ENCODE measurements at places on chromosomes 5 and 9.

DNA sequence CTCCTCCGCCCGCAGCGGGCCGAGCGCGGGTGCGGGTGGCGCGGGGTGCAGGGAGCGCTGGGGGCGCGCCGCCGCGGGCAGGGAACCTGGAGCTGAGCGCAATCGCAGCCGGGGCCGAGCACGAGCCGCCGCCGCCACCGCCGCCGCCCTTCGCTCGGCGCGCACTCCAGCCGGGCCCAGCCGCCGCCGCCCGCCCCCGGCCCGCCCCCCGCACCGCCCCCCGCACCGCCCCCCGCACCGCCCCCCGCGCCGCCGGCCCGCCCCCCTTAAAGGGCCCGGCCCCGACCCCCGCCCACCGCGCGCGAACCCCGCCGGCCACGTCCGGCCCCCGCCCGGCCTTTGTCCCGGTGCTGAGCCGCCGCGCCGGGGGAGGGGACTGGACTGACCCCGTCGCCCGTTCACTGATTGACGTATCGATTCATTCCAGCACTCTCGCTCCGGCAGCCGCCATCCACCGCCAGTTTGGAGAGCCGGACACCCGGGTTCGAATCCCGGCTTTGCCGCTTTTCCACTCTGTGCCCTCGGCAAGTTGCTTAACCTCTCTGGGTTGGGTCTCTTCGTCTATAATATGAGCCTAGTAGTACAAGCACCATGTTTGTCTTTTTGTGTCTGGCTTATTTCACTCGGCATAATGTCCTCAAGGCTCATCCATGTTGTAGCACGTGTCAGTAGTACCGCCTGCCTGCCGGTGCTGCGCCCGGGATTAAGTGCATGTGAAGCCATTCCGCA, at the start of gene SH3PXD2B:
TSS of gene SH3PXD2B (minus strand) at position 168 of the 729 bp plus-strand sequence. CDS start 173 bp downstream, outside the sequence.
- DNase-seq = peak; percentile 50

GRCh38 chr5:17257705-17258273, 40.4 kb downstream of the BASP1 start:
- DNase-seq = no peak

DNA sequence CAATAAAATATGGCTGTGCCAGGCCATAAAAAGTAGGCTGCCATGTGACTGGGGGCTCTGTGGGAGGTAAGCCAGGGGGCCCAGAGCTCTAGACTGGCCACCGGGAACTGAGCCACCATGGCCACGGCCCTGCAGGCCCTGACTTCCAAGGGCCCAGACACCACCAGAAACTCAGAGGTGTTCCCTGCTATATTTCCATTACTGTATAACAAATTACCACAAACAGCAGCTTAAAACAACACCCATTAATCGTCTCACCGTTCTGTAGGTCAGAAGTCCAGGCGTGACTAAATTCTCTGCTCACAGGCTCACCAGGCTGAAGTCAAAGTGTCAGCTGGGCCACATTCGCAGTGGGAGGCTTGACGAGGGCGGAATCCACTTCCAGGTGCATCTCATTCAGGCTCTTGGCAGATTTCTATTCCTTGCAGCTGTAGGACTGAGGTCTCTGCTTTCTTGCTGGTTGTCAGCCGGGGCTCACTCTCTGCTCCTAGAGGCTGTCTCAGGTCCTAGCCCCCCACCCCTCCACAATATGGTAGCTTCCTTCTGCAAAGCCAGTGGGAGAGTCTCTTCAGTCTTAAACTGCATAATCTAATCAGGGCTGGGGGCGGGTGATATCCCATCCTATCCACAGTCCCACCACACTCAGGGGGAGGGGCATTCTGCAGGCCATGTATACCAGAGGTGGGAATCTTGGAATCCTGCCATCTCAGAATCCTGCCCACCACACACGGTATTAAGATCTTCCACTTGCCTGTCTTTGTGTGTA, 125.4 kb downstream of the C5orf15 start:
- DNase-seq = no peak

- peak; percentile 65 for DNase-seq
Measured at GRCh38 chr5:150778517-150779396, at the start of gene SMIM3. TSS of gene SMIM3 (plus strand) at chr5:150778757. CDS start at chr5:150795441, 16,684 bp downstream.

DNA sequence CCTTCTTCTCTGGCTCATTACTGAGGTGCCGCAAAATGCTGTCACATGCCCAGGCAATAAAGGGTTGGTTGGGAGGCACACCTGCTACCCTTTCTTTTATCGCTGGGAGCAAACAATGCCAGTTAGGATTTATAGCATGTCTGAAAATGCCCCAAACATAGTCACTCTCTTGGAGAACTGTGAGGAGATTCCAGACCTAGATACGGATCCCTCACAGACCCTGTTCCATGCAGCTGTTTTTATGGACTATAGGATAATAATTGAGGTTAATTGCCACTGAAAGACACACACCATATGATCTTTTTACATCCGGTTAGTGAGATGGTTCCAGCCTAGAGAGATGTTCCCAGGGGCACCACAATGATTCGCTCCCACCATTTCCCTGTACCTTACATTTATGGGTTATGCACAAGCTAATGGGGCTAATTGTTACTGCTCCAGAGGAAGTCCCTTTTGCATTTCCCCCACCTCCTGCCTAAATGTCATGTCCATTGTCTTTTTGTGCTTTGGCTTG, 318.1 kb downstream of the PIK3R1 start:
- DNase-seq = no peak

- DNase-seq = no peak
Measured at GRCh38 chr9:131167146-131167692, 41.8 kb downstream of the NUP214 start.

GRCh38 chr5:1368756-1369155, 23.9 kb upstream of the CLPTM1L start:
- no peak for DNase-seq

- no peak for DNase-seq
Measured at GRCh38 chr5:95808686-95809413, 13.7 kb downstream of the GLRX start.

- DNase-seq = peak; percentile 73
Measured at GRCh38 chr9:88988796-88989641, 2.2 kb upstream of the S1PR3 start.

DNA sequence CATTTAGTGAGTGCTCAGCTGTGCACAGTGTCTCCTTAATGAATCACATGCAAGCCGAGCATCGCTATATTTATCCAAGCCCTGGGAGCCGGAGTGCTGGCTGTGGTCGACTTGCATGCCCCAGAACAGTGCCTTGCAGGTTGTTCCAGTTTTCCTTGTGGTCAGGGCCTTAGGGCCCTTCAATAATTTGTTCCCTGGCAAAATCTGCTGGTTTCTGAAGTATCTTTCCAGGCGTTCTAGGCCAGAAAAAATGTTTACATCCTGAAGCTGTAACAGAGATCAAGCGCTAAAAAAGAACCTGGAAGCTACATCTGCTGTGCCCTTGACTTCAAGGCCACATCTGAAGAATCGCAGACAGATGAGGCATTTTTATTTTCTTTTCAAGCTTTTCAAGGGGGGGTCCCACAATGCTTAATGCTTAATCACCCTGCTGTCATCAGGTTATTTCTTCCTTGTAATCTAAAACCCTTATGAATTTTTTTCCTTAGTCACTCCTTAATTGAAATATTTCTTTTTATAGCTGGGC, 105.8 kb downstream of the DOCK2 start:
- DNase-seq = peak; percentile 83

GRCh38 chr5:172941067-172941516, 18.1 kb upstream of the RPL26L1 start:
- DNase-seq = no peak

- no peak for DNase-seq
Measured at GRCh38 chr5:120016717-120017382, 387.5 kb downstream of the FAM170A start.

DNA sequence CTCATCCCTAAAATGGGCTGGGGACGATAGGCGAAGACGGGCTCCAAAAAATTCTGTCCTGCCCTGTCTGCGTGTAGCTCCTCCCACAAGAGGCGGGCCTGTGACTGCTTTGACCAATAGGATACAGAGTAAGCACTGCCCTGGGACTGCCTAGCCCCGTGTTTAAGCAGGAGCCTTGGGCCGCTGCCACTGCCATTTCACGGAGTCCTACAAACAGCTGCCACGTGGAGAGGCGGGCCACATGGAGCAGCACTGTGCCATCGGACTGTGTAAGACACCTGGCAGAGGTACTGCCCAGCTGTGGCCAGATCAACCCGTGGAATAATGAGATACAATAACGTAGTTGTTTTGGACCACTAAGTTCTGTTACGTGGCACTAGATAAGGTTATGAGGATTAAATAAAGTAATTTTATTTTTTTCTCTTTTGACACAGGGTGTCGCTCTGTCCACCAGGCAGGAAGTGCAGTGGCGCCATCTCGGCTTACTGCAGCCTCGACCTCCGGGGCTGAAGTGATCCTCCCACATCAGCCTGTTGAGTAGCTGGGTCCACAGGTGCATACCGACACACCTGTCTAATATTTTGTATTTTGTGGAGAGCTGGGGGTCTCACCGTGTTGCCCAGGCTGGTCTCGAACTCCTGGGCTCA, 87.2 kb downstream of the LMNB1 start:
- DNase-seq = no peak

DNA sequence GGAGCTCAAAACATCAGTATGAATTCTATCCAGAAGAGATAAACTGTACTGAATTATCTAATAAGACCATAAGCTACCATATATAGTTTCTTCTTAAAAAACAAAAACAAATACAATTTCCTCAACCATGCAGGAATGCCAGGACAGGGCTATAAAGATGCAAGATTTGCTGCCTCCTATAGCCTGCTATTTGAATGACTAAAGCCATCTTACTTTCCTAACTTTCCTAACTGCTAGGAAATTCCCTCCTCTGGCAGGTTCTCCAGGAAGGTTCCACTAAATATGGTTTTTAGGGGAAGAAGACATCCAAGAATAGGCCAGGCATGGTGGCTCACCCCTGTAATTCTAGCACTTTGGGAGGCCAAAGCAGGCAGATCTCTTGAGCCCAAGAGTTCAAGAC, 15.1 kb downstream of the KIF27 start:
- DNase-seq = no peak

DNA sequence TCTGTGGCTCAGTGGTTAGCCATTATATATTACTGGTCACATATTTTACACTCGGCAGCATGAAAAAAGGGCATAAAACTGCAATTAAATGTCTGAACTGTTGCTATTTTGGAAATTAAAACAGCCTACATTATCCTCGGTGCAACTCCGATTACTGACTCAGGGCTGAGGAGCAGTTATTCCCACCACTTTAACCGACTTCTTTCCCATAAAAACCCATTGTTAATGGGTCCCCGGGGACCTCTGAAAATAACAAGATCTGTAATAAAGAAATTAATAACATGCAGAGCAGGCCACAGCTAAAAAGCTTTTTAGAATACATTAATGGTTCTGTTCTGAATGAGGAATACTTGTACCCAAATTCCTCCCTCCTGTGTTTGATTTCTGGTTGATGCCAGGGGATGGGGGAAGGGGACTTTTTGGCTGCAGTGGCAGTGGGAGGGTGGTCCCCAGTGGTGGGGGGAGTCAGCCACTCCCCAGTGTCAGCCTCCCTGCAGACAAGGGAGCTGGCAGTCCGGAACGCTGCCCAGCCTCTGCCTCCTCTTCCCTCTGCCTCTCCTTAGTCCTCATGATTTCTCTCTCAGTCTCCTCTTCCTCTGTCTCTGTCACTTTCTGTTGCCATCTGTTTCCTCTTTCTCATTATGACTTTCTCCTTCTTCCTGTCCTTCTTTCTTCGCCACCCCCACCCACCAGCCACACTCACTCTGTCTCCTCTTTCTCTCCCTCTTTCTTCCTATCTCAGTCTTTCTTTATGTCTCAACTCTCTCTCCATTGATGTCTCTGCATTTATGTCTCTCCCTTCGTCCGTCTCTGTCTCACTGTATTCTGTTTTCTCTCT, 59.0 kb upstream of the ZBTB43 start:
- DNase-seq = no peak

DNA sequence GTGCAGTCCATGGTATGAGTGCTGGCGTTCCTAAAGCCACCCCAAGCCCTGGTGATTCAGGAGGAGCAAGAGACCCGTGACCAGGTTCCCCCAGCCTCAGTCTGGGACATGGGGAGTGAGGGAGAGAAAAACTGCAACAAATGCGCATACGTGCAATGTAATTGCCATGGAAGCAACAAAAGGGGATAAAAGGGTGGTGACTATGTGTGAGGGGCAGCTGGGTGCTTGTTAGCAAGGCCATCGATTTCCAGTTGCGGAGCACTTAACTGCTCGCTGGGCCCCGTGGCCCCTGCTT, 709 bp upstream of the SH3PXD2B start:
- DNase-seq = no peak

GRCh38 chr5:172956936-172957335, 2.3 kb upstream of the RPL26L1 start:
- no peak for DNase-seq

DNA sequence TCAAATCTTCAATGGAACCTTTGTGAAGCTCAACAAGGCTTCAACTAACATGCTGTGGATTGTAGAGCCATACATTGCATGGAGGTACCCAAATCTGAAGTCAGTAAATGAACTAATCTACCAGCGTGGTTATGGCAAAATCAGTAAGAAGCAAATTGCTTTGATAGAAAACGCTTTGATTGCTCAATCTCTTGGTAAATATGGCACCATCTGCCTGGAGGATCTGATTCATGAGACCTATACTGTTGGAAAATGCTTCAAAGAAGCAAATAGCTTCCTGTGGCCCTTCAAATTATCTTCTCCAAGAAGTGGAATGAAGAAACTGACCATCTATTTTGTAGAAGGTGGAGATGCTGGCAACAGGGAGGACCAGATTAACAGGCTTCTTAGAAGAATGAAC, 54.7 kb upstream of the TTC39B start:
- DNase-seq = no peak

DNA sequence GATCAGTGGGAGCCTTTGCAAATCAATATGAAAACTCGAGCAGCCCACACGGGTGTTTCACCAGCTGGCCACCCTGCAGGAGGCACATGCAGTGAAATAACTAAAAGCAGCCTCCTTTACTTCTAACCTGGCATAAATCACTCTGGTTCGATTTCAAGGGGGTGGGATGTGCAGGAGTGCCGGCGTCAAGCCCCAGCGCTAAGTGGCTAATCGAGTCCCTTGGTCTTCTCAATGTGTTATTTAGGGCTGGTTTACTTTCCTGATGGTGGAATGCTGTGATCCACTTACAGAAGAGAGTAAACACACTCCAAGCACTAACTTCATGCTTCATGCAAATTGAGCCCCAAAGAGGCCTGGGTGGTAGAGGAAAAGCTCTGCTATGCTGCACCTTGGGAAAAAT, 109.4 kb downstream of the TMEM174 start:
- no peak for DNase-seq

DNA sequence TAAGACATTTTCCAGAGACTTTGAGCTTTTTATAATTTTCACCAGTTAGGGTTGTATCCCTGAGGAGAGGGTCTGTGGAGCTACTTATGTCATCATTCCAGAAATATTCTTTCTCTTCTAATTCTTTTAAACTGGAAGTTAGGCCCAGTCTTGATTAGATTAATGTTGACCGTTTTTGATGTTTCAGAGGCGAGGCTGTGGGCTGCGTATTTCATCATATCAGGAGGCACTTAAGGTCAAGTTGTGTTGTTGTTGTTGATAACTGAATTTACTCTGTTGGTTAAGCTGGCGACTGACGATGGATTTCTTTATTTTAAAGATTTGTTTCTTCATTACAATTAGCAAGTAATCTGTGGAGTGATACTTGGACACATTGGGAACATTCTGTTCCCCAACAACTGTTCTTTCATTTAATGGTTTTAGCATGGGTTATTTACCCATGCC, 20.1 kb downstream of the IPO11 start:
- peak; percentile 53 for DNase-seq
